ENCODE measurements at places on chromosomes 12 and 14.

- DNase-seq = no peak
Observed at GRCh38 chr14:103520269-103520656, 2.4 kb downstream of the CKB start.

DNA sequence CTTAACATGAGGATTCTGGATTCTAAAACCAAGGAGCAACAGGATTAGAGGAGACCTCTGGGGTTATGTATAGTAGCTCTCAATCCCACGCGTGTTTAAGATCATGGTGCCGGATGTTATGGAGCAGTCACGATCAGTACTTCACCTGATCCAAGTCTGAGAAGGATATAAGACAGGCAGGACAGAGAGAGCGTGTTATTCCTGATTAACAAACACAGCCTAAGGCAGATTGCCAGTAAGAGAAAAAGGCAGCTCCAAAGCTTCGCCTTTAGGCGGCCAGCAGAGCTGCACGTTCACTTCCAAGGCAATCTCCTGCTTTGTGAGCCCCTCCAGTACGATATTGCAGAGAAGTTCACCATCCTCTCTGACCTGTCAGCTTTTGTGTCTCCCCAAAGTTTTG is 5.5 kb downstream of the SETD3 start:
- no peak for DNase-seq

DNA sequence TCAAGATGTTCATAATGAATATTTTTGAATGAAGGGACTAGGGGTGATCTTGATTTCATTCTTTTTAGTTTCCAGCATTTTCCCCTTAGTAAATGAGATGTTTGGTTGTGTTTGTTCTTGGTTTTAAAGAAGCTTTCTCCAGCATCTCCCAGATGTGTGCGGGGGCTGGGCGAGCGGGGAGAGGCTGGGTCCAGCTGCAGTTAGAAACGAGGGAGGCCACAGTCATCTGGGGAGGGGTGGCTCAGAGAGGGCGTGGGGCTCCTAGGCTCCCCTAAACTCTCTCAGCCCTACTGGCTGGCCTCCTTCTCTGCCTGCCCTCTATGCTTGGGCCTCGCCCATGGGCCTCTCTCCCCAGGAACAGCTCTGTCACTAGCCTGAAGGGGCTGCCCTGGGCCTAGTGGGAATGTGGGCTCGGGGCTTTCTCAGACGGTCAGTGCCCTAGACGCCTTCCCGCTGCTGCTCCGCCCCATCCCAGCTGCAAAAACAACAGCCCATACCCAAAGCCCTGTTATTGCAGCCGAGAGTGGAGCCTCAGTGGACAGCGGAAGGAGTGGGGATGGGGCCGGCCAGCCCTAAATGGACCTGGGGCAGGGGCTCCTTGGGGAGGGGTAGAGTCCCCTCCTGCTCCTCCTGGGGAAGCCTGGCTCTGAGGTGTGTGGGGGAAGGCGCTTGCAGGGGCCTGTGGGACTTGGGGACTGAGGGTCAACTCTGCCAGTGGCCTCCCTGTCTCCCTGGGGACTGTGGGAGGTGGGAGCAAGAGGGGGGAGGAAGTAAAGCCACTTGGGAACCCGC is 18.3 kb upstream of the EIF2B2 start:
- DNase-seq = no peak

GRCh38 chr12:110282300-110282860 is 1.3 kb downstream of the ATP2A2 start:
- no peak for DNase-seq

GRCh38 chr12:116262741-116263140 is 14.8 kb downstream of the MED13L start:
- DNase-seq = no peak
